ENCODE measurements at places on chromosomes 11 and 22.

DNA sequence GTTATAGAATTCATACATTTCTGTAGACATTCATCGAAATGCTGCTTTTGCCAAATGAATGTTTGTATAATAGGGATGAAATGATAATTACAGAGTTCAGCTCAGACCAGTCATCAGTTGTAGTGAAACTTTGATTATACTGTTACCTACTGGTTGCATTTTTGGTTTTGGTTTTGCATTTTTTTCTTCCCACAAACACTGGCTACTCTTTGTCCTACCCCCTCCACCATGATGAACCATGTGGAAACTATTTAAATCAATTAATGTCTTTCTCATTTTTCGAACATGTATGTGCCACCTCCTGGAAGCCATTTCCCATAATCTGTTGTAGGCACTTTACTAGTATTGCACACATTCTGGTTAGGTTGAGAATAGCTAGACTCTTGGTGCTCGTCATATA lies 75.3 kb upstream of the MTNR1B start:
- DNase-seq: no peak

GRCh38 chr22:27467711-27468110 lies 333.8 kb downstream of the MN1 start:
- no peak for DNase-seq

- DNase-seq: no peak
These were observed 276.4 kb upstream of the PLET1 start for GRCh38 chr11:112537026-112537425.

GRCh38 chr11:122383186-122383585 lies 267.2 kb upstream of the BLID start:
- no peak for DNase-seq

GRCh38 chr11:102914238-102915043 lies 39.7 kb upstream of the MMP12 start:
- DNase-seq: no peak

- no peak for DNase-seq
These were observed 1308.3 kb downstream of the TBC1D22A start for GRCh38 chr22:48070760-48071159.

GRCh38 chr11:9815486-9816136 lies 151.7 kb downstream of the SWAP70 start:
- DNase-seq: no peak

DNA sequence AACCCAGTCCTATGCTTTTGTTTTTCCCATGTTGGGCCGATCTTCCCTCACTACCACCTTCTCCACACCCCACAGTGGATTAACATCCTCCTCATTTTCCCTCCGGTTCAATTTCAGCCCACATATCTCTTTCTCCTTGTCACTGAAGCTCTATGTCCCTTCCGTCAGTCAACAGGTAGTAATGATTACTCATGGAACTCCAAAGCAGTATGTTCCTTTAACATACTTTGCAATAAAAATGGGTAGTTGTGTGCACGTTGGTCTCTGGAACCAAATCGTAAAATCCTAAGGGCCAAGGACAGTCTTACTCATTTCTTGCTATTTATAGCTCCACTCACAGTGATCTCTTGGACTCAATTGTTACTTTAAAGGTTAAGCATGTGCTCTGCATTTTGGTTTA lies 20.2 kb downstream of the AMOTL1 start:
- DNase-seq: no peak

GRCh38 chr22:29205594-29206371 lies at the start of gene EMID1:
EMID1 (plus strand) TSS chr22:29205896; CDS start chr22:29206039, 143 bp downstream.
- DNase-seq: no peak

DNA sequence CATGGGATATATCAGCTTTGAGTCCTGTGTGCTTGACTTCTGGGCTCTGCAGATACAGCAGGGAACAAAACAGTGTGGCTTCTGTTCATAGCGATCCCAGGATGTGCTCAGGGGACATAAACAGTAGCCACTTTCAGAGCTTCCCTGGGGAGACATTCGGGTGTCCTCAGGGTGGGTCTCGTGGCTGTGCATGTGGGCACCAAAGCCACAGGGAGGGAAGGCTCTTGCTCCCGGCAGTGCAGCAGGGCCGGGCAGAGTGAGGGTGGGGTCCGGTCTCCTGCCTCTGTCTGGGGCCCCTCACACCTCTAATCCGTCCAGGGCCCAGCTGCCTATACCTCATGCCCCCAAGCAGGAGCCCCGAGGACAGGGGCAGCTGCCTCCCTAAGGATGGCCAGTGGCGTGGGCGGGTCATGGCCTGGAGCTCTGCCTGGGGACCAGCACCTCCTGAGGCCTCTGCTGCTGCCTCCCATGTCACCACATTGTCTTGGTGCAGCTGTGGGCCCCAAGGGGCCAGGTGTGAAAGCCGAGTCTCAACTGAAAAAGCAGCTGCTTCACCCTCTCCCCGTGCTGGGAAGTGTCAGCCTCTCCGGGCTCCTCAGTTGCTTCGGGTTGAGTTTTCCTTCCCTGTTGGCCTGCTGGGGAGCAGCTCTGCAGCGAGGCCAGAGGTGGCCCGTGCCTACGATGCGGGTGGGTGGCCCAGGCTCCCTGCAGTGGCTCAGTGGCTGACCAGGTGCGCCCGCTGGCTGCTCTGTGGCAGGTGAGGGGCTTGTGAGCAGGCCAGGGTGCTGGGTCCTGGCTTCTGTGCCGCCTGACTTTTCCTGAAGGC lies 3.8 kb downstream of the TPCN2 start:
- DNase-seq: no peak
